CD14-positive monocyte (primary cell): ENCODE measurements at places on chromosomes 11 and 22.

- DNase-seq = no peak
These were observed 453.0 kb upstream of the LUZP2 start for GRCh38 chr11:24043842-24044241.

DNA sequence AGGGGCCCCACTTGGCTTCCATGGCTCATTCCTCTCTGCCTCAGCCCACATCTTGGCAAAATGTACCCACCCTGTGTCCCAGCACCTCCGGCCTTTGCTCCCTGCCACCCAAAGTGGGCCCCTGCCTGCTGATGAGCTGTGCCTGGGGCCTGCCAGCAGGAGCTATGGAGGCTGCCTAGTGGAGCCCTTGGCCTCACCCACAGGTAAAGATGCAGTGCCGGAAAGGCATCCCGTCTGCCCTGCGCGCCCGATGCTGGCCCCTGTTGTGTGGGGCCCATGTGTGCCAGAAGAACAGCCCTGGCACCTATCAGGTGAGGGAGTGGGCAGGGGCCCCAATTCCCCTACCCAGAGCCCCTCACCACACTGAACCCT lies 1.3 kb downstream of the TBC1D10C start:
- DNase-seq = no peak

DNA sequence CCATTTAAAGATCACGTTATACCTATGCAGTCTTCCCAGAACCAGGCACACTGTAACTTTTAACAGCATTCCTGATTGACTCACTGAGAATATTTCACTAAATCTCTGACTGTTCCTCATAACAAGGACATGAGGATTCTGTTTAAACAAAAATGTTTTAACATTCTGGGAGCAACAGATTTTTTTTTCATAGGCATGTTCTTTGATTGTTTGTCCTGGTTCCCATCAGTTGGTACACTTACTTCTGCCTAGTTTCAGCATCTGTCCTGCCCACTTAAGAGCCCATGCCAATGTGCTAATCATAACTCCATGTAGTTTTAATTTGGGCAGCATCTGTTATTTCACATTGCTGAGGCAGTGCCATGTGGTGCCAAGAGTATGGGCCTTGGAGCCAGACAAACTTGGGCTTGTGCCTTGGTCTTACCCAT lies 138.5 kb upstream of the CTSC start:
- DNase-seq = no peak

DNA sequence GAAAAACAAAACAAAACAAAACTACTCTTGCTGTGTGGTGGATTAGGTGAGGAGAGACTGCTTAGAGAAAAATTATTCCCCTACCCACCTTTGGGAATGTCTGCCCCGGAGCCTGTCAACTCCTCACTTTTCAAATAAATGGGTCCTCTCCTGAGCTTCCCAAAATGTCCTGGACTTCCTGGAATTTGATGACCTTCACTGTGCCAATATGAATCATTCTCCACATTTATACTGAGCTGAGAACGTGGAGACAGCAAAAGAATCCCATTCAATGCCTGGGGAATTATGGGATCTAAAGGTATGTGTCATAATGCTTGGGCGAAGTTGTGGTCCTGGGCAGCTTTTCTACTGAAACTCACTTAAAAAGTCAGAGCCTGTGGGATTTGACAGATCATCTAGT lies 136.8 kb downstream of the KIF18A start:
- DNase-seq = no peak

- DNase-seq = peak; percentile 9
These were observed 1.1 kb upstream of the PRG2 start for GRCh38 chr11:57391539-57391938.

DNA sequence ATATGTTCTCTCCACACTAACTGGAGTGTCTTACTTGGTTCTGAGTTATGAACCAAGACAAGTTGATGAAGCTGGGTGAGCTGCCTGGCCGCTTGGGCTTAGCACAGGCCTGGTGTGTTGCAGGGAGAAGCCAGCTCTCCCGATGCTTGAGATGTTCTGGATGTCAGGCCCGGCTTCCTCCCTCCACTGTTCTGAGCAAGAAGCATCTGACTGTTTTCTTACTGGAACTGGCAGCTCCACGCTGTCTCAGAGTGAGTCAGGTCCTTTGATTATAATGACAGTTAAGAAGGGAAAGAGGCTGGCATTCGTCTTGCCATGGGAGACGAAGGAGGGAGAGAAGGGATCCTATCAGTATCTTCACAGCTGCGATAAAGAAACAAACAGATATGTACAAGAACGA lies 46.5 kb upstream of the CRTAM start:
- no peak for DNase-seq
